ENCODE measurements at places on chromosomes 1 and 21.

DNA sequence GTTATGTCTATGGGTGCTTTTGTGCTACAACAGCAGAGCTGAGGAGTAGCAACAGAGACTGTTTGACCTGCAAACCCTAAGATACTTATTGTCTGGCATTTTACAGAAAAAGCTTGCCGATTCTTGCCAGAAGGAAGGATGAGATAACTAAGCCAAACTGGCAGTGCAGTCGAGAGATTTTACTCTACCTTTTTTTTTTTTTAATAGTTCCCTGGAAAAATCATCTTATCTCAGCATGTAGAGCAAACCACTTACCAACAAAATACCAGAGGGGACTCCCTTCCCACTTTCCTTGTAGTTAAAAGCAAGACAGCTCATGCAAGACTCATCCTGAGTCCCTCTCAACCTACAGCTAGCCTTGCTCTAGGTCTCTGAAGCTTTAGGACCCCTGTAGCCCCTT lies 132.9 kb downstream of the SYT2 start:
- peak; percentile 50 for DNase-seq

DNA sequence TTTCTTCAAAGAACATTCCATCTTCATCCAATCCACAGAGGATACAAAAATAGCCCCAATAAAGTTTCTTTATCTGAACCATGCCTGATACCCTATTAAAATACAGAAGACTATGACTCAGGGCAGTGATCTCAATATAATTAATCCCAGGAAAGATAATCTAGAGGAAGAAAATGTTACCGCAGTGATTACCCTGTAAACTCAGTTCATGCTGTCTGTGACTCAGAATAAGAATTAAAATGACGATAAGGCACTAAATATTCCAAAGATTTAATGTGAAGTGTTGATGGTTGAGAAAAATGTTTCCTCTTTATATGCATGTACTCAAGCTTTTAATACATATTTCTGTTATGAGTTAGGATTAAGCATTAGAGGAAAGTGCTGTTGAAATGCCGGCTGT lies 88.6 kb upstream of the LYPLAL1 start:
- DNase-seq = peak; percentile 82

- DNase-seq = no peak
Measured at GRCh38 chr1:20964540-20965484, 177.7 kb upstream of the HP1BP3 start.

GRCh38 chr1:203627398-203627797 lies 766 bp downstream of the ATP2B4 start:
- DNase-seq = no peak

DNA sequence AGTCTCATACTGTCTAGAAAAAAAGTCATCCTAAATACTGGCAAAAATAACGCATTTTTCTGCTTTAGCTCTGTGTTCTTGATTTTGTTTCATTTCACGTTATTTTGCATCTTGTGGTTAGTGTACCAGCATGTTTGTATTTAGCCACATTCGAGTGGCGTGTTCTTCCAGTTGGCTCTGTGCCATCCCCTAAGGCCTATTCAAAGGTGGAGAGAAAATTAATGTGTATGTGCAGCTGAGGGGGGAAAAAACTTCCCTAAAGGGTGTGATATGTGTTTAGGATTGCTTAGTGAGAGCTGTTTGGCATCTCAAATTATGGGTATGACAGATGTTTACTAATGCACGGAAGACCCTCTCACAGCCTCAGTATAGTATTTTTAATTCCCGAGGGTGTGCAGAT lies 12.1 kb downstream of the DNAJC16 start:
- no peak for DNase-seq

GRCh38 chr21:35811191-35811806 lies 249.0 kb downstream of the SETD4 start:
- no peak for DNase-seq

DNA sequence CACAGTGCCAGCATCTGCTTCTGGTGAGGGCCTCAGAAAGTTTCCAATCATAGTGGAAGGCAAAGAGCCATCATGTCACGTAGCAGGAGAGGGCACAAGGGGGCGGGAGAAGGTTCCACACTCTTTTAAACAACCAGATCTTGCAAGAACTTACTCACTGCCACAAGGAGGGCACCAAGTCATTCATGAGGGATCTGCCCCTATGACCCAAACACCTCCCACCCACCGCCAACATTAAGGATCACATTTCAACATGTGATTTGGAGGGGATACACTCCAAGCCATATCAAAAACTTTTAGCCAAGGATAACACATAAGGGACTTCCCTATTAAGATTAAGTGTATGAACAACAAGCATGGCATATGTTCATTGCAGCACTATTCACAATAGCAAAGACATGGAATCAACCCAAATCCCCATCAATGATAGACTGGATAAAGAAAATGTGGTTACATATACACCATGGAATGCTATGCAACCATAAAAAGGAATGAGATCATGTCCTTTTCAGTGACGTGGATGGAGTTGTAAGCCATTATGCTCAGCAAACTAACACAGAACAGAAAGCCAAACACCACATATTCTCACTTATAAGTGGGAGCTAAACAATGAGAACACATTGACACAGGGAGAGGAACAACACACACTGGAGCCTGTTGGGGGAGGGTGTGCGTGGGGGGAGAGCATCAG lies 19.9 kb upstream of the SLC35F3 start:
- no peak for DNase-seq

- DNase-seq = no peak
Measured at GRCh38 chr1:10539411-10540043, 64.8 kb downstream of the PEX14 start.

DNA sequence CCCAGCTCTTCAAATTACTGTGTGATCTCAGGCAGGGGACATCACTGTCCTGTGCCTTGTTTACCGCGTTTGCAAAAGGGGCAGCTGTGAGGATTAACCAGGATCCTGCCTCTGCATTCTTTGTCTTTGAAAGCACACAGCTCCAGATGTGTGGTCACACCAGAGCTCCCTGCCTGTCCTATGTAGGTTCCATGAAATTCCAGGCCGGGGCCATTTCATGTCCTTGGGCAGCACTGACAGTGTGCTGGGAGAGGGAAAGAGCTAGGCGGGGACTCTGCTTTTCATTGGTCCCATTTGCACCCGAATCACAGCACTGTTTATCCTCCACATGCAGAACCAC lies 42.2 kb upstream of the SELENON start:
- DNase-seq = no peak

DNA sequence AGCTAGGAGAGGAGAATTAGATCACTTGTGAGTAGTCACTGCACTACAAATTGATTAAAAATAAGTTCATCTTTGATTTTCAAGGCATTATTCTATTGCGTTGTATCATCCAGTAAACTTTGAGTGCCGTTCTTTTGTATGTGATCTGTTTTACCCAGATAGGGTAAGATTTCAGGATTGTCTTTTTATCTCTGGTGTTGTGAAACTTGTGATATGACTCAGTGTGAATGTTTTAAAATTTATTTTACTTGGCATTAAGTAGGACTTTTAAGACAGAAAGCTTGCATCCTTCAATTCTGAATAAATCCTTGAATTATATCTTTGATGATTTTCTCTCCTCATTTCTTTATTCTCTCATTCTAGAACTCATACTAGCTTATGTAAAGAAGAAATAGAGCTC lies 93.3 kb upstream of the ADAMTS5 start:
- peak; percentile 78 for DNase-seq

DNA sequence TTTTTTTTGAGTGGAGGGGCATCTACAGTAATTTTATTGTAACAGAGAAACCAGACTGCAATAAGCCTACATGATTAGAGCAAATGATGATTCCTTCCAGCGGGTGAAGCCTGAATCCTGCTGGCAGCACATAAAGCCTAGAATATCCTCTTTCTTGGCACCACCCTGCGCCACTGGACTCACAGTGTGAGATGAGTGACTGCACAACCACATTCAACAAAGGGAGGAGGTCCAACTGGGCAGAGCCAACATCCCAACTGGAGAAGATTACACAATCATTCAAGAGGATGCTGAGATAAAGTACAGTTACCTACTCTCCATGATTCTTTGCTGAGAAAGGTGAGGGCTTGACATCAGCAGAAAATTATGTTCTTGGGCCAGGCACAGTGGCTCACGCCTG lies 67.4 kb downstream of the TNFSF4 start:
- DNase-seq = no peak

GRCh38 chr1:245587435-245588115 lies 432.8 kb downstream of the KIF26B start:
- no peak for DNase-seq

DNA sequence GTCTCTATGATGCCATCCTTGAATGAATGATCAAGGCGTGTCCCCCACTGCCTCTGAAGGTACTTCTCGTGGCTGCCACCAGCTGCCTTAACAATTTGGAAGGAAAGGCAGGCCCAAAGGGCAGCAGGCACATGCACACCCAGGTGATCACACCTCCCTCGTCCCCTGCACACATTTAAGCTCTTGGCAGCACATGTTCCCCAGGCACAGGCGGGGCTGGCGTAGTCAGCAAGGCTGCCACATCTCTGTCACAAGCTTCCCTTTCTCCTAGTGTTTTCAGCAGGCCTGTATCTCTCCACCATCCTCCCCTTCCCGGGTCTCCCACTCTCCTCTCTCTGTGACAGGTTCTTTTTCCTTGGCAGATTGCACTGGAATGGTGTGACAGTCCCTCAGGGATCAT lies 111.9 kb downstream of the CACNA1E start:
- DNase-seq = no peak

DNA sequence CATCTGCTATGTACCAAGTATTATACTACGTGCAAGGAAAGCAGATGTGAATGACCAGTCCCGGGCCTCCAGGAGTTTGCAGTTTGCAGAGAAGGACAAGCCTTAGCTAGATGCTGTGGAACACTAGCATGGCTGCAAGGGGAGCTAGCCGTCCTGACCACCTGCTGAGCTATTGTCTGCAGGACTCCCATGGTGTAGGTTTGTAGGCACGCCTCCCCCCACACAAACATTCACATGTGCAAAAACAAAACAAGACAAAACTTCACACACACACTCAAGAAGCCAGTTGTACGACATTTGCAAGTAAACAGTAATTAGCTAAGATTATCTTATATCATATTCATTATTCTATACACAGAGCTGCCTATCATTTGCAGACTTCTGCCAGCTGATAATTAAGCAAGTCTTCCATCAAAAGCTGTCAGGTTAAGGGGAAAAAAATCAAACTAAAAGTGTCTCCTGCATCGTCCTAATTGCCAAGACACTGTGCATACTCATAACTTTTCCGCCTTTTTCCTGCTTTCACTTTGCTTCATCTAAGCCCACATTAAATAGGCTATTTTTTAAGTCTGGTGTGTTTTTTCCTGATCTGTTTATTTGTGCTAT lies 10.7 kb upstream of the HNRNPU start:
- no peak for DNase-seq

DNA sequence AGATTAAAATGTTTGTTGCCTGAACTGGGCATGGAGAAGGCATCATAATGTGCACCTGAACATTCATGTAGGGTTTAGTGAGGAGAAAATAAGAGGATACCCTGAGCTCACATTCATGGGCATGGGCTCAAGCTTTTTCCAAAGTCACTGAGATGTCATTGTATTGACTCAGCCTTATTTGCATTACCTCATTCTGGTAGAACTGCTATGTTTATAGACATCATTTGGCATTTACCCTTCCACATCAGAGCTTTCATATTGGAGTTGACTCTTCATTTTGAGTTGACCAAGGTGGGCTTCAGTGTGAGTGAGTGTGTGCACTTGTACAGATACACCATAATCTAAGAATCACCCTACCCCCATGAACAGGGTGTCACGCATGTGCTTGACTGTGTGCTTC lies 143.2 kb downstream of the PBX1 start:
- DNase-seq = peak; percentile 44

- DNase-seq = no peak
Measured at GRCh38 chr1:233379869-233380438, 52.4 kb downstream of the MAP3K21 start.

DNA sequence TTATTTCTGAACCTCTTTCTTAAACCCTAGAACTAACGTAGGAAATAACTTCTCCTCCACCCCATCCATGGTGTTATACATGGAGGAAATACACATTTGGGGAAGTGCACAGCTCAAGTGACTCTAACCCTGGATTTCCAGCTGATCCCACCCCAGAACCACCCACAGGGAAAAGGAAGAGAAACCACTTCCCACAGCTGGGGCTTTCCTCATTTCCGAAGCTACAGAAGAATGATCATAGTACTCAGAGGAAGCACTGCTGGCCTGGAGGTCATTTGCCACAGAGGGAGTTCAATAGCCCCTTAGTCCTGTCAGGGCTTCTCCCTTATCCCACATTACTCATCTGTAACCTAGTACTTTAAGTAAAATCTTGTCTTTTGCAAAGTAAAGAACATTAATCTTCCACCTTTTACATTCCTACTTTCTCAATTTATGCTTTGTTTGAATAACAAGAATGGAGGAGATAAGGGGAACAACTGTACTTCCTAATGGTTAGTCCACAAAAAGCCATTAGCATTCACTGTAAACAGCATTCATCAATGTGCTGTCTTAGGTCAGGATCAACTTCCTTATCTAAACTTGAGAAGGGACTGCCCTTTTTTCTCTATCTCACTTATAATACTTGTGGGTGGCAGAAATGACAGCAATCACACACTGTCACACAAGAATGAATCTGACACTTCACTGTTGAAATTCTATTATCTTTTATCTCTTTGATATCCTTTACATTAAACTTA lies 63.0 kb upstream of the RGS1 start:
- no peak for DNase-seq

GRCh38 chr1:248820041-248820585 lies 5.6 kb downstream of the SH3BP5L start:
- no peak for DNase-seq

DNA sequence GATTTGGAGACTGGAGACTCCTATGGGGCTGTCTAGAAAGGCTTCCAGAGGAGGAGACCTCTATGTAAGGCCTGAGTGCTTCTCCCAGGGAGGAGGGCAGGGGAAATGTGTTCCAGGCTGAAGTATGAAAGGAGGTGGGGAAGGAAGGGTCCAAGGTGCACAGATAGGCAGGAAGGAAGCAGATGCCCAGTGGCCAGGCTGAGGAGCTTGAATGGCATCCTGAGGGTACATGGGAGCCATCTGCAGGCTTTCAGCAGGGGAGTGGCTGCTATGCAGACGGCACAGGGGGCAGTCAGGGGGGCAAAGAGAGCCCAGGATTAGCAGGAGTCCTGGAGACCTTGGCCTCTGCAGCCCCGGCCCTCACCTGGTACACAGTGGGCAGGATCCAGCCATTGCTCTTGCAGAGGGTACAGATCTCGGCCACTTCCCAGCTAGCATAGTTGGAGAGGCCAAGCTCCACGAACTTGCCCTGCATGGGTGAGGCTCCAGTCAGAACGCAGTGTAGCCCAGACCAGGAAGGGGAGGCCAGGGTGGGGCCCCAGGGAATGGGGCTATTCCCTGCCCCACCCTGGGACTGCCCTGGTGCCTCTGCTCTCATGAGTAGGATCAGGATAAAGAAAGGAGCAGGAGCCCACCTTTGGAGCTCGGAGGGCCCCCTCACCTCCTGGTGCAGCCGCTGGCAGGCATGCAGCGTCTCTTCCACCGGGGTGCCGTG lies 4.0 kb downstream of the AKR7A2 start:
- DNase-seq = no peak

- no peak for DNase-seq
Measured at GRCh38 chr21:25904044-25904695, 169.4 kb downstream of the GABPA start.

Data from HCEC 1CT (cell line).